ENCODE measurements at places on chromosomes 7 and 10.

DNA sequence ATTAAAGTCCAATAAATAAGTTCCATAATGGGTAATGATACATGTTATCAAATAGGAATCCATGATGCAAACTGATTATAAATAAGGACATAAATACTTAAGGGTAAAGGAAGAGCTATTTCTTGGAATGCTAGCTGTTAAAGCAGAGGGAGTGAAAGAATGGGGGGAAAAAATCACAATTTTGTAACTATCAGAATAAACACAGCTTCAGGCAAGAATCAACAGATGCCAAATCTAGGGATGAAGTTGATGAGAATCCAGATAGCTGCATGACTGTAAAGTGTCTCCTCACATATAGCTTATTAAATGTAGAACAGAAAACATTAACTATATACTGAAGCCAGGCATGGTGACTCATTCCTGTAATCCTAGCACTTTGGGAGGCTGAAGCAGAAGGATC lies 4.9 kb downstream of the IPMK start:
- no peak for DNase-seq

DNA sequence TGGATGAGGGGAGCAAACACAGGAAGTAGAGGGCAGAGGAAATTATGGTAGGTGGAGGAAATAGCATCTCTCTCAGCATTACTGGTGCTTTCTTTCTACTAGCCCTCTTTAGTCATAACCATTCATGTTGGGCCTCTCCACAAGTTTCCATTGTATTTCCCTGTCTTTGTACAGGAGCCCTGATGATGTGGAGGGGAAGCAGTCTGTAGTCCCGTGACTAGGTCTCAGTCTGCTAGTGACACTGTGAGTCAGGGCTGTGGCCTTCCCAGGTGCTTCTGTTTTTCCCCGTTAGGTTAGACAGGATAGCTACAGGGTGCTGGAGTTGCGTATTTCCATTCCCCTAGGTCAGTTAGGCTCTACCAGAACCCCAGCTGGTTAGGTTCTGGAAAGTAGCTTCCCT lies 82.9 kb upstream of the NAMPT start:
- no peak for DNase-seq

- DNase-seq, result peak; percentile 38
Observed at GRCh38 chr7:522071-522950, 2.7 kb upstream of the PDGFA start.

DNA sequence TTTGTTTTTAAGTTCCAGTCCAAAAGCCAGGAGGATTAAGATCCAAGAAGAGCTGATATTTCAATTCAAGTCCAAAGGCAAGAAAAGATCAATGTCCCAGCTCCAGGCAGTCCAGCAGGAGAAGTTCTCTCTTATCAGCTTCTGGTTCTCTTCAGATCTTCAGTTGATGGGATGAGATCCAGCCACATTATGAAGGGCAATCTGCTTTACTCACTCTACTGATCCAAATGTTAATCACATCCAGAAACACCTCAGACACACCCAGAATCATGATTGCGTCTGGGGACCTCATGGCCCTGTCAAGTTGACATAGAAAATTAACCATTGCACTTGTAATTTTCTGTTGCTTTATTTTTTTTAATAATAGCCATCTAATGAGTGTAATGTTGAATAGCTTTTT lies 178.4 kb downstream of the HERPUD2 start:
- no peak for DNase-seq

- no peak for DNase-seq
Observed at GRCh38 chr7:130741331-130741995, 7.5 kb upstream of the KLF14 start.

DNA sequence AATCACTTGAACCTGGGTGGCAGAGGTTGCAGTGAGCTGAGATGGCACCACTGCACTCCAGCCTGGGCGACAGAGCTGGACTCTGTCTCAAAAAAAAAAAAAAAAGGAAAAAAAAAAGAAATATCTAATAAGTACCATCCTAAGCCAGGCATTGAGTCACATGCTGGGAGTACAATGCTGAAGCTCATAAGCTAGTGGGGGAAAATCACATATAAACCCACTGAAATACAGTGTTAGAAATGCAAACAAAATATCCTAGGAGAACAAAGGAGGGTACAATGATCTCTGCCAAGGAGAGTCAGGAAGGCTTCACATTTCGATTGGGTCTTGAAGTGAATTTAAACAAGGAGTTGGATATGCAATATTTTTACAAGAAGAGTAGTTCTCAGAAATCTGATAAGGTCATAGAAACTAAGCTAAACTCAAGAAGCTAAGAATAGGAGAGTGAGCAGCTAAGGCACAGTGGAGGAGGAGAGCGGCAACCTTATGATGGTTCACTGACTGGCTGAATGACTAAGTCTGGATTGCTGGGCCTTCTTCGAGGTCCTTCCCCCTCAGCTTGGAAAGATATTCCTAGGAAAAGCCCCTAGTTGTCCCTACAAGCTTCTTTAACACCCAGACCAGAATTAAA lies 115.5 kb downstream of the PHTF2 start:
- DNase-seq, result no peak

GRCh38 chr7:125299003-125299765 lies 369.6 kb upstream of the POT1 start:
- no peak for DNase-seq

- DNase-seq, result no peak
Observed at GRCh38 chr10:118633786-118634185, 38.3 kb upstream of the PRLHR start.

DNA sequence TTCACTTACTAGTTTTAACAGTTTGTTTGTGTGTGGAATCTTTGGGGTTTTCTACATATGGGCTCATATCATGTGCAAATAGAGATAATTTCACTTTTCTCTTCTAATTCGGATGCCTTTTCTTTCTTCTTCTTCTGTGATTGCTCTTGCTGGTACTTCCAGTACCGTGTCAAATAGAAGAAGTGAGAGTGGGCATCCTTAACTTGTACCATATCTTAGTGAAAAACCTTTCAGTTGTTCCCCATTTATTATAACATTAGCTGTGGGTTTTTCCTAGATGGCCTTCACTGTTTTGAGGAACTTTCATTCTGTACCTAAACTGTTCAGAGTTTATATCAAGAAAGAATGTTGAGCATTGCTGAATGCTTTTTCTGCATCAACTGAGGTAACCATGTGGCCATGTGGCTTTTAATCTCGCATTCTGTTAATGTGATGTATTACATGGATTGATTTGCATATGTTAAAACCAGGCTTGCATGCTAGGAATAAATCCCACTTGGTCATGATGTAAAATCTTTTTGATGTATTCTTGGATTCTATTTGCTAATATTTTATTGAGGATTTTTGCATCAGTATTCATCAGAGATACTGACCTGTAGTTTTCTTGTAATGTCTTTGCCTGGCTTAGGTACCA lies 78.7 kb downstream of the FAM107B start:
- no peak for DNase-seq

DNA sequence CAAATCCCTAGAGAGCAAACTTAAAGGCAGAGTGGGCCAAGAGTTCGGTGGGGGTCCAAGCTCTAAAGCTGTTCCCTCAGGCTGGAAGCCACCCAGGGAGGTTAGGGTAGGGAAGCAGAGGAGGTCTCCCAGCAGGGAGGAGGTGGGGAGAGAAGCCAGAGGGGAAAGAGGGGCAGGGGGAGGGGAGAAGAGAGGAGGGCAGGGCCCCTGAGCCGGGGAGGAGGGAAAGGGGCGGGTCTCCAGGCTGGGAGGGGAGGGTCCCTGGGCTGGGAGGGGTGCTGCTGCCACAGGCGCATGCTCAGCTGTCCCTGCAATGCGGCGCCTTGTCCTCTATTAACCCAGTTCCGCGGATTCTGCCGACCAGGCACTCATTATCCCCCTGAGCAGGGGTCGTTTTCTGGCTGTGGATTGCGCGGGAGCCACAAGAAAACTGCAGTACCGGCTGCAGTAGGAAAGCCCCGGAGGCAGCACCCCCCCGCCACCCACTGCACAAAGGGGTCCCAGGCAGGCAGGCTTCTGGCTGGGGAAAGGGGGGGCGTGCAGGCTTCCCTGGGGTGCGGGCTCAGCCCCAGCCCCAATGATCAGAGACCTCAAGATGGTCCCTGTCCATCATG lies 49.3 kb downstream of the CAMK2B start:
- no peak for DNase-seq

- DNase-seq, result peak; percentile 60
Observed at GRCh38 chr7:954330-955238, at the start of gene ADAP1. Gene ADAP1, minus strand, starts transcription at chr7:954680. Its CDS starts 203 bp downstream, at chr7:954477.

DNA sequence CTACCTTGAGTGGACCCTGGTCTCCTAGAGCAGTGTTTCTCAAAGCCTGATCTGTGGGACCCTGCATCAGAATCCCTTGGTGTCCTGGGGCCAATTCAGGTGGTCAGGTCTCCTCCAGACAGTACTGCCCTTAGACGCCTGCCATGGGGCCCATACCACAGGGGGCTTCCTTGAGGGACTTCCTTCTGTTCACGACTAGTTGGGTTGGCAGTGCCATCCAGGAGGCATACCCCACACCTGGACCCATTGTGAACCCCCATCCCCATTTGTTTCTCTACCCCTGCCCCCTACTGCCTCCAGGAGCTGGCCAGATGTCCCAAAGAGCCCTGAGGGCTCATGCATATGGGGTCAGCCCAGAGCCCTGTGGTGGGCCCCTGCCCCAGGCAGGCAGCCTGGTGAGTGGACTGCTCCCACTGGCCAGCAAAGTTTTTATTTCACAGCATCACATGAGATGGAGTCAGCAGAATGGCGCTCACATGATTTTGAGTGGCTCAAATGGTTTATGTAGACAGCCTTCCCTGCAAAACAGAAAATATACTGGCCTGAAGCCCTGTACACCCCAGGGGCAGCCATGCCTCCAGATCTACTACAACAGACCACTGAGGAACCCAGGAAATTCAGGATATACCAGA lies 259.9 kb upstream of the ZMIZ1 start:
- no peak for DNase-seq

Data from RKO (cell line).